SJSA1 (cell line): ENCODE measurements at places on chromosomes 1 and 21. TPM values are rescaled to one million over a fixed set of nuclear protein-coding genes. Genes with fewer than 3 reads are reported as not detected.
A peak's percentile ranks its signal among the peaks of the same experiment; 100 is the strongest.

DNA sequence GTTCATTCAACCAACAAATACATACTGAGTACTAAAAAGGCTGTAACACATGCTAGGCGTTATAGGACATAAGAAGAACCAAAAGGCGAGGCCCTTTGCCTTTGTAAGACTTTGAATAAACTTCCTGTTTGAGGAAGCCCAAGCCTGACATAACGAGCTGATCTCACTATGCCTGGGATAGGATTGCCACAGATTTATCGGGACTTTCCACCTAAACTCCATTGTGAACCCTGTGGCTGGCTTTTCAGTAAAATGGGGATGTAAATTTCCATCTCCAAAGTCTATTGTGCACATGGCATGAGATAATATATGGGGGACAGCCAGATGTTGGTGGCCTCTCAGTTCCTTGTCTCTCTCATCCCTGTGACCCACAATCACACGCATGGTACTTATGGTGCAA, 41.9 kb downstream of the LMO4 start:
- DNase-seq: no peak

Gene USF1
- 63.2 and 68.1 TPM in 2 replicates for total RNA-seq

- peak; percentile 80 for DNase-seq
Observed at GRCh38 chr1:234975122-234975940, 153.3 kb downstream of the TOMM20 start.

DNA sequence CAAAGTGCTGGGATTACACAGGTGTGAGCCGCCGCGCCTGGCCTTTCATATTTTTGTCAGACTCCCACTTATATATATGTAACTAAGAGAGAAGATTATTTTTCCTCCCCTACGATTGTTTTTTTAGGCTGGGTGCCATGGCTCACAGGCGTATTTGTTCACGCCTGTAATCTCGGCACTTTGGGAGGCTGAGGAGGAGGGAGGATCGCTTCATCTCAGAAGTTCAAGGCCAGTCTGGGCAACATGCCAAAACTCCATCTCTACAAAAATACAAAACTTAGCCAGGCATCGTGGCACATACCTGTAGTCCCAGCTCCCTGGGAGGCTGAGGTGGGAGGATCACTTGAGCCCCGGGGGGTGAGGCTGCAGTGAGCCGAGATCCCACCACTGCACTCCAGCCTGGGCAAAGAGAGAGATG, 23.9 kb upstream of the ITLN2 start:
- DNase-seq: no peak

DNA sequence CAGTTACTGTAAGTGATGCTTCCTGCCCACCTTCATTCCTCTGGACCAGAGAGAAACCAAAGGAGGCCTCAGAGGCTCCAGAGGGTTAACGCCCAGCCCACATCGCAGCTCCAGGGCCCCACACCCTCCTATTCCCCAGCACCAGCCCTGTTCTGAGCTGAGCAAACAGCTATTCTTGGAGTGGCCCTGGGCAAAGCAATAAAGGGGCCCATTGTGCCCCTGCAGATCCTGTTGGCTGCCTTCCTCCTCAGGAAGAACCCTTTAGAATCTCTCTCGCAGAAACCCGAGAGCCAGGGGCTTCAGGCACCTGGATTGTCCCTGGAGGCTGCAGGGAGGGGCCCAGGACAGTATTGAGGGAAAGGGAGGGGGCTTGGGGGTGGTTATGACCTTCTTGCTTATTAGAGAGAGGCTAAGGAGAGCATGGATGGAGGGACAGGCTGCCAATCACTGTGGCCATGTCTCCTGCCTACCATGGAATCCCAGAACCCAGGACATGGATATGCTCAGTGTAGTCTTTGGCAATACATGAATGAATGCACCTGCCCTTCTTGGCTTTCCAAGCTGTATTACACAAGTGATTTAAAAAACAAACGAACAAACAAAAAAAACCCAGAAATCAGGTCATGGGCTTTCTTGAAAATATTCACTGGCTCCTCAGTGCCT, 9.2 kb downstream of the PADI2 start:
- no peak for DNase-seq

Gene BLACAT1
- not detected in 2 replicates for total RNA-seq

Gene KIF14
- 27.8 and 32.2 TPM in 2 replicates for total RNA-seq

DNA sequence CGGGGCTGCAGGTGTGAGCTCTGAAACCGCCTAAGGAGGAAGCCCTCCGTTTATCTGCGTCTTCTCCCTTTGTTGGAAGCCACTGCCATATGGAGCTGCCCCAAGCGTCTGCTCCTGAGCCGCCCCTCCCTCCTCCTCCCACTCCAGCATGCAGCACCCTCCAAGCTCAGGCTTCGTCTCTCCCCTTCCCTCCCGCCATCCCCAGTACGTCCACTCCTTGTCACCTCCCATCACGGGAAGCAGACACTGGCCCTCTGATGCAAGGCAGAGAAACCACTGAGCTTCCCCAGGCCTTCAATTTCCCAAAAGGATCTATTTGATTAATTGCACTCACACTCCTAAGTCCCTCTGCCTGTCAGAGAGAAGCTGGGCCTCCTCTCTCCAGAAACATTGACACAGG, 52.5 kb downstream of the NFASC start:
- DNase-seq: no peak
